ENCODE measurements at places on chromosomes 2 and 18. TPM values are rescaled to one million over a fixed set of nuclear protein-coding genes. Genes with fewer than 3 reads are reported as not detected.

DNA sequence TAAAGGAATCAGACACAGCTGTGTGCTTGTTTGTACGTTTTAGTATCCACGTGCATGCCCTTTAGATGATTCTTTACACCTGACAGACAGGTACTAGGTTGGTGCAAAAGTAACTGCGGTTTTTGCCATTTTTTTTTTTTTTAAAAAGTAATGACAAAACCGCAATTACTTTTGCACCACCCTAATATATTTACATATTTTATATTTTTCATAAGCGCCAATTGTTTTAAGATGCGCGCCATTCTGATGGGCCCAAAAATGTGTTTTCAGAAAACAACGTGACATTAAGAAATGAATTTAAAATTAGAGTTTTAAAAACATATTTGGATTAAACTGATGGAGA lies 972 bp upstream of the COBLL1 start:
- peaks cover 12% of the 10 kb centered on the region for H3K27me3 ChIP-seq
- DNase-seq, result no peak
- peak overlapping the region; percentile 88 for H3K4me3 ChIP-seq

DNA sequence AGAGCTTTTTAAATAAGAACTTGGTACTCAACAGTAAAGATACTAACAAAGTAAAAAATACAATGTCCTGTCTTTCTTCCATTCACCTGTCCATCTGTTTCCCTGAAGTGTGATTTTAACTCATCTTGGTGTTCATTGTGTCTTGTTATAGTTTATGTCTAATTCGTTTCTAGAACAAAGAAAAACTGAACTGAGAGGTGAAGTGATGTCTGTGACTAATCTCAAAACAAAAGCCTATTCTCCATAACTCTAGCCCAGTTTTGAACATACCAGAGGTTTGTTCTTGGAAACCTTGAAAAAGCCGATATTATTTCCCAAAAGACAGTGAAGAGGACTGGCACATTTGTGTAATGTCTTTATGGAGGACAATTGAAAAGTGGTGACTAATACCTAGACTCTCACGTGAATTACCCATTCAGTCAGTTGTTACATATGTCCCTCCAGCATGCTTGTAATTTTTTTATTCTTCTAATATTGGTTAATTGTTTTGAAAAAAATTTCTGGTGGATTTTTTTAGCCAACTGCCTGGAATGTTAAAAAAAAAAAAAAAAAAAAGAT lies 725.8 kb downstream of the SATB2 start:
- H3K27me3 ChIP-seq, result no peaks in the 10 kb centered on the region
- no peaks in the 10 kb centered on the region for H3K36me3 ChIP-seq
- H3K4me1 ChIP-seq, result no peaks in the 10 kb centered on the region

DNA sequence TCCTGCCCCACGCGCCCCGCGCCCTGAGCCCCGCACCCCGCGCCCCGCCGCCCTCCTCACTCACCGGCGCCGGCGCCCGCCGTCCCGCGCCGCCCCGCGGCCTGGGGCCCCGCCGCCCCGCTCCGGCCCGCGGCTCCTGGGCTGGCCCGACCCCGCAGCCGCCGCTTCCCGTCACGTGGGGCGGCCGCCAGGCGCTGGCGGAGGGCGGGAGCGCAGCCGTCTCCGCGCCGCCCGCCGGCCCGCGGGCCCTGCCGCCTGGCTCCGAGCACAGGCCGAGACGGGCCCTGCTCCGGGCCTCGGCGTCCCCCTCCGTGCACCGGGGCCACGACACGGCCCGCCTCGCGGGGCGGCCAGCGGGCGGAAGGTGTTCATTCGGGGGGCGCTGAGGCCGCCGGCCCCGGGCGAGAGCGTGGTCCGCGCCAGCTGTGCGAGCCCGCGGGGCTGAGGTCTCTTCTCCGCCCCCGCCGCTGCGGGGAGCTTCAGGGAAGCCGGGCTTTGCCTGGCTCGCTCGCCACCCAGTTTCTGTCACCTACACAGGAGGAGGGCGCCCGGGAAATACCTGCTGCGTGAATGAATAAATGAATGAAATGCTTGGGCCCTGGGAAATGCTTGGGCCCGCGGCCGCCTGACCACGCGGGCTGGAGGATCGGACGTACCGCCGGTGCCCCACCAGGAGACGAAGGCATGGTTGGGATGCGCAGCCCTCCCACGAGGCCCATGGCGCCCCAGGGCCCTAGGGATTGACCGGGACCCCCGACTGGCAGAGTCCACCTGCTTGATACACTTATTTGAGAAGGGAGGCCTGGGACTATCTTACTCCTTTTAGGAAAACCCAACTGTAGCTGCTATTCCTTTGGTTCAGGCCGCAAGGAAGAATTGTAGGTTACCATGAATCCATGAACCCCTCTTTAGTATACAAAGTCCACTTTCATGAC lies at the start of gene TGFBRAP1:
TGFBRAP1 (minus strand) TSS at position 175 of the 935 bp plus-strand sequence. CDS start 21,434 bp downstream, outside the sequence.
- H3K4me3 ChIP-seq, result peak within 1 kb of the TSS; percentile 92
- H3K4me1 ChIP-seq, result peaks cover 24% of the 10 kb centered on the region
- DNase-seq, result no peak
- H3K27ac ChIP-seq, result peak within 1 kb of the TSS; percentile 87

DNA sequence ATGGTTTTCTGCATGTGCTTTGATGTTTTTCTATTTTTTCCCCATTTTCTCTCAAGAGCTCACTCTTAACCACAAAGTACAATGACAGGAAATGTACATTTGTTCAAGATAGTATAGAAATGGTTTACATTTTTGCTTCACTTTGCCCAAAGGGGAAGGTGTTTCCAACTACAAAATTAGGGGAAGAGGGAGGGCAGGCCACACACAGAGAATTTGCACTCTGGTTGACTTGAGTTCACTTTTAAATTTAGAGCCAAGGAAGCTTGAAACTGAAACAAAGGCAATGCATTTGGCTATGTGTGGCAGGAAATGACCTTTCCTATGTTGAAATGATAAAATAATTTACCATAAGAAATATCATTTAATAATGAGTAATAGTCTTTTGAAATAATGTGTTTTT lies 19.1 kb upstream of the VIT start:
- DNase-seq, result no peak
- H3K36me3 ChIP-seq, result peaks cover 7% of the 10 kb centered on the region
- H3K4me3 ChIP-seq, result no peak overlapping the region
- no peak overlapping the region for H3K27ac ChIP-seq

- peaks cover 9% of the 10 kb centered on the region for H3K36me3 ChIP-seq
- peaks cover 10% of the 10 kb centered on the region for H3K4me1 ChIP-seq
Observed at GRCh38 chr2:168666339-168666738, 136.1 kb upstream of the NOSTRIN start.

Gene ZNF513
- total RNA-seq, result 25.9 TPM

DNA sequence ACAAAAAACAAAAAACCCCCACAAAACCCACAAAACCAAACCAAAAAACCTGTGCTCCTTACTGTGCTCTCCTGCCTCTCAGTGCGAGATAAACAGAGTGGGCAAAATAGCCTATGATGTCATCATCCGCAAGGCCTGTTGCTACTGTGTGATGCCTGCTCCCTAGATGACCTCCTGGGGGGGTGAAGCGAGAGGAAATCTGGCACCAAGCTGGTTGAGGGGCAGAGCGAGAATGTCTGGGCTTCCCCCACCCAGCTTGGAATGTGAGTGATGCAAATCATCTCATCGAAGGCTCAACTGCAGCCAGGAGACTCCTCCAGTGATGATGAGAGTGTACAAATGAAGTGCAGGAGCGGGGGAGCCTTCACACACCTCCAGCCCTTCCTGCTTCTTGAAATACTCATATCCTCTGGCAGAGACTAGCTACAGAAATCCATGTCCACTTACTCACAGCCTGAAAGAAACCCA lies 57.7 kb upstream of the MAP4K3 start:
- no peaks in the 10 kb centered on the region for H3K36me3 ChIP-seq
- H3K27me3 ChIP-seq, result no peaks in the 10 kb centered on the region
- no peak overlapping the region for H3K4me3 ChIP-seq
- peaks cover 19% of the 10 kb centered on the region for H3K4me1 ChIP-seq
- no peak for DNase-seq

Gene TRABD2A
- total RNA-seq, result 3.3 TPM

Gene TCF23
- total RNA-seq, result not detected

- DNase-seq, result no peak
- no peak overlapping the region for H3K27ac ChIP-seq
- peaks cover 12% of the 10 kb centered on the region for H3K27me3 ChIP-seq
Observed at GRCh38 chr18:73774811-73775509, 372.7 kb downstream of the FBXO15 start.

DNA sequence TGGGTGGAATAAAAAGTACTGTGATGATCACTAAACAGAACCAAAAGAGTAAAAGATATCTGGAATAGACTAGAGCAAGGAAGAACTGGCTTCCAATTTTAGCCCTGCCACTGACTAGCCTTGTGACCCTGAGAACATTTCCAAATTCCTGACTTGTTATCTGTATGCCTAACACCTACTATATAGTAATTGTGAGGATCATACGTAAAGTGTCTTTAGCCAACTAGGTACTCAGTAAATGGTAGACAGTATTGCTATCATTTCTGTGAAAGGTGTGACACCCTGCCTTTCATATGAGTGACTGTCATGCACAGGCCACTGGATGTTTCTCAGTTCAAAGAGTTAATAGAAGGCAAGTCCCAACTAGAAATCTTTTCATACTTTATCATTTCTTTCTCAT lies 29.8 kb downstream of the CYTIP start:
- peaks cover 5% of the 10 kb centered on the region for H3K27me3 ChIP-seq
- no peaks in the 10 kb centered on the region for H3K4me1 ChIP-seq
- H3K4me3 ChIP-seq, result no peak overlapping the region
- H3K27ac ChIP-seq, result no peak overlapping the region
- no peaks in the 10 kb centered on the region for H3K36me3 ChIP-seq

Gene DSG3
- 1.1 TPM for total RNA-seq

GRCh38 chr2:43075811-43076585 lies 150.4 kb downstream of the ZFP36L2 start:
- DNase-seq, result no peak
- H3K4me3 ChIP-seq, result no peak overlapping the region
- no peak overlapping the region for H3K27ac ChIP-seq
- peaks cover 38% of the 10 kb centered on the region for H3K4me1 ChIP-seq

- no peak for DNase-seq
- no peaks in the 10 kb centered on the region for H3K36me3 ChIP-seq
- H3K27me3 ChIP-seq, result peaks cover 4% of the 10 kb centered on the region
- peaks cover 6% of the 10 kb centered on the region for H3K4me1 ChIP-seq
- no peak overlapping the region for H3K27ac ChIP-seq
- no peak overlapping the region for H3K4me3 ChIP-seq
Observed at GRCh38 chr18:53698907-53699306, 525.6 kb downstream of the MBD2 start.

- no peak overlapping the region for H3K27ac ChIP-seq
- H3K4me1 ChIP-seq, result peaks cover 10% of the 10 kb centered on the region
- H3K27me3 ChIP-seq, result no peaks in the 10 kb centered on the region
- no peaks in the 10 kb centered on the region for H3K36me3 ChIP-seq
Observed at GRCh38 chr2:207463433-207463832, 66.3 kb upstream of the CREB1 start.

DNA sequence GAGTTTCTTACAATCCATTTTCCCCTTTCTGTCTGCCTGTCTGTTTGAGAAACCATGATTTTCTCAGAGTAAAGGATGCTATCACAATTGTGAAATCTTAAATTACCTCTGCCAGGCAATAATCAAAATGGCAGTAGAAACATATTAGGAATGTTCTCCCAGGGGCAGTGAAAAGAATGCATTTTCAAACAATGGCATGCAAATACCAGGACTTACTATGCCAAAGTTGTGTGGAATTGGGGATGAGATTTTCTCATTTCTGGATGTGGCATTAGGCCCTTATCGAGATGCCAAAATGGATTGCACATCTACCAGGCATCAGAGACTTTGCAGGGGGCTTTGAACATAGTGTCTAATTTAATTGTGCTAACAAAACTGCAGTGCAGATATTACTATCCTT lies 821.4 kb downstream of the RNF144A start:
- no peaks in the 10 kb centered on the region for H3K27me3 ChIP-seq
- DNase-seq, result no peak
- H3K4me1 ChIP-seq, result peaks cover 15% of the 10 kb centered on the region
- no peak overlapping the region for H3K4me3 ChIP-seq
- no peaks in the 10 kb centered on the region for H3K36me3 ChIP-seq

- H3K27ac ChIP-seq, result no peak overlapping the region
- H3K36me3 ChIP-seq, result peaks cover 4% of the 10 kb centered on the region
- H3K4me3 ChIP-seq, result no peak overlapping the region
- H3K27me3 ChIP-seq, result no peaks in the 10 kb centered on the region
Observed at GRCh38 chr2:40304340-40304739, 147.6 kb downstream of the SLC8A1 start.

Gene HRH4
- total RNA-seq, result 0.24 TPM

DNA sequence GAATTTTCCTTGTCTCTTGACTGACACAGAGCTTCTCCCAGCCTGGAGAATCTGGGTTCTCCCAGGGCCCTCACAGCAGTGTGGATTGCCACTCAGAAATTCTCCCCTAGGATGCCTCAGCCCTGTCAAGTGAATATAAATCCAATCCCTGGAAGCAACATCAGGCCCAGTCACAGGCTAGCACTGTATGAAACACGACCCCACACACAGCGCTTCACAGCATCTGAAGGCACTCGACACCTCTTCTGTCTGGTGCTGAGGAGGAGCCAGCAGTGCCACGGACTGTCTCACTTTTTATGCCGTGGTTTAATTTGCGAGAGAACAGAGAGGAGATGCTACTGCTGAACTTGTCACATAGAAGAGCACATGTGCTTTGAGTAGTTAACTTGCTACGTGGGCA lies 164.5 kb downstream of the NAPG start:
- no peaks in the 10 kb centered on the region for H3K27me3 ChIP-seq
- H3K36me3 ChIP-seq, result peaks cover 23% of the 10 kb centered on the region
- no peak for DNase-seq
- H3K4me3 ChIP-seq, result no peak overlapping the region
- H3K4me1 ChIP-seq, result no peaks in the 10 kb centered on the region
- no peak overlapping the region for H3K27ac ChIP-seq

DNA sequence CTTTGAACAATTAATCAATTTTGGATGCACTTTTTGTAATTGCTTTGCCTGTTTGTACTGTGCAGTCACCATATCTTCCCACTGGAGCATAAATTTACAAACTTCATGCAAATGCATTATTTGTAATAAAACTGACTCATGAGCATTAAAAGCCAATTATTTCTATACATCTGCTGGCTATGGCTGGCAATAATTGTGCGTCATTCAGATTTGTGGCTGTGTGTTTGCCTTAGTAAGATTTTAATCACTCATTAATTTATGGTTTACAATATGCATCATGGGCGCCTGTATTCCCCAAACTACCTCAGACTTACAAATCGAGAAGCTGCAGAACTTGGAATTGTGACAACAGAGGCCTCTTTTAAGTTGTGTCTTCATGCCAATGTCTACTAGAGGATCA lies 132.4 kb upstream of the TRIB2 start:
- H3K4me3 ChIP-seq, result no peak overlapping the region
- no peaks in the 10 kb centered on the region for H3K4me1 ChIP-seq
- H3K36me3 ChIP-seq, result no peaks in the 10 kb centered on the region
- peaks cover 4% of the 10 kb centered on the region for H3K27me3 ChIP-seq

DNA sequence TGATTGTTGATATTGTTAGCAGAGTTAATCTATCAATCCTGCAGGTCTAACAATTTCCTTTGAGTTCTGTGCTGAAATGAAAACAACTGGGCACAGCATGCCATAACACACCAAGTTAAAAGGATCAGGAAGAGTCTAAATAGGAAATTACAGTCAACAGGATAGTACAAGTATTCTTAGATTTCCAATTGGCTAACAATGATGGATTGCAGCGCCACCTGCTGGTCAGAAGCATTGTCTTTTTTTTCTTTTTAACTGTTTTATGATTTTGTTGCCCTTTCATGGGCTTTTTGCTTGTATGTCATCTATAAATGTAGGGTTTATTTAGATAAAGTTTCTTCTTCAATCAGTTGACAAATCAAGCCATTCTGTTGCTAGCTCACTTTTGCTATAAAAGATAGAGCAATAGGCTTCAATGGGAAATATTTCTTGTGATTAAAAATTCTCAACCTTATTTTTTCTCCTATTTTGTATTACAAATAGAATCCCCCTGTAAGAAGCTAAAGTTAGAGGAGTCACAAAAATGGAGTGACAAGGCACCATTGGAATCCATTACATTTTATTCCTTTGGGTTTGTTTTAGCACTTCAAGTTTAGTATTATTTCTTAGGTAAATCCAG lies 40.8 kb upstream of the RPRM start:
- no peak overlapping the region for H3K27ac ChIP-seq
- no peaks in the 10 kb centered on the region for H3K4me1 ChIP-seq
- no peaks in the 10 kb centered on the region for H3K36me3 ChIP-seq
